ENCODE measurements at places on chromosomes 3 and 15.

DNA sequence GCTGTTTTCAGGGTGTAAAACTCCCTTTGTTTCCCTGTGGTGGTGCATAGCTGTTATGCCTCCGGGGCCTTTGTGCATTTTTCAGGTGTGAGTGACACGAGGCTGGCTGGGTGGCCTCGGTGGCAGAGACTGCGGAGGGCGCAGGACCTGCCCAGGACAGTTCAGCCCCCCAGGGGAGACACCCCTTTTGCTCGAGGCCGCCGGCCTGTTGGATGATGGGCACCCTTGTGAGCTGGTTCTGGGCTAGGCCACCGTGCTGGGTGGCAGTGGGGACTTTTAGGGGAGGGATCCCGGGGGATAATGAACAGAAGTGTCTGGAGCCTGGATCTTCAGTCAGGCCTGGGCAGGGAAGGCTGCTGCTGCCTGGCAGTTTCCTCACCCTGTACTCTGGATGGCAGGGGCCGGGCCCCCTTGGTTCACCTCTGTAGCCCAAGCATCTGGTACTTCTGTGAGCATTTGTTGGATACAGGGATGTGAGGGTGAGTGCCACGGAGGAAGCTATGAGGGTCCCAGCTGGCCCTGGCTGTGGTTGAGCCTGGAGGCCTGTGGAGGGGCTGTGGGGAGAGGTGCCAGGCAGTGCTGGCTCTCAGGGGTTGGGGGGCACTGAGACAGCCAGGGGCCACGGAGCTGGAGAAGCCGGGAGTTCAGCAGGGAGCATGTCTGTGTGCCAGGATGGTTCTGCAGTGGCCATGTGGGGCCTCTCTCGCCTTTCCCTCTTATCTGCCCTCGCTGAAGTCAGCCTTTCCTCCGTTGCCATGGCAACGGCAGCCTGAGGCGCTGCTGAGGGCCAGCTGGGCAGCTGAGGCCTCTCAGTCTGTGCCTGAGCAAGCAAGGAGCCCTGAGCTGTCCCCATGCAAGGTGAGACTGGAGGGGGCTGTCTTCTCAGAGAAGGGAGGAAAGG lies 49.0 kb downstream of the KY start:
- no peak for DNase-seq

GRCh38 chr3:17088602-17089313 lies 204.0 kb downstream of the PLCL2 start:
- DNase-seq = no peak

- no peak for DNase-seq
These were observed 42.7 kb upstream of the SKOR1 start for GRCh38 chr15:67782691-67782991.

- no peak for DNase-seq
These were observed 47.5 kb downstream of the CFAP92 start for GRCh38 chr3:128946411-128946810.

DNA sequence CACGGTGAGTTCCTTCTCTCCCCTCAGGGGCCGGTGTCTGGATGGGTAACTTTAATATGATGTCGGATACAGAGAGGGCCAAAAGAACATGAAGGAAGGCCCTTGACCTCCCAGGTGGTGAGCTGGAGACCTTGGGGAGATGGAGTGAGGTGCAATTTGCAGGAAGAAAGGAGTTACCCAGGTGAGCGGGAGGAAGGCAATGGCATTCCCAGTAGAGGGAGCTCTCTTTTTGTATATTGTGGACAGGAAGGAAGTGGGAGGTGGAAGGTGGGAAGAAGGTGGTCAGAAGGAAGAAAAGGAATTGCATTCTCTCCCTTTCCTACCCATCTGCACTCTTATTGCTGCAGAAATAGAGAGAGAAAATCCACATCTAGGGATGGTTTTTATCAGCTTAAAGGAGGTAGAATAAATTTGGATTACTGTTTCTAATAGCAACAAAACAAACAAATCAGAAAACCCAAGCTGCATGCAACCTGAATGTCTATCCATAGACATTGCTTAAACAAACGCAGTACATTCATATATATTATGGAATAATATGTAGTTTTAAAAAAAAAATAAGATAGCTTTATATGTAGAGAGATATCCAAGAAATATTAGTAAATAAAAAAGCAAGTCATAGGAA lies 169.0 kb upstream of the TSC22D2 start:
- no peak for DNase-seq

- DNase-seq = no peak
These were observed 27.6 kb upstream of the FOXP1 start for GRCh38 chr3:71611099-71611498.

- no peak for DNase-seq
These were observed 435.1 kb upstream of the CNTN3 start for GRCh38 chr3:75049533-75049932.

DNA sequence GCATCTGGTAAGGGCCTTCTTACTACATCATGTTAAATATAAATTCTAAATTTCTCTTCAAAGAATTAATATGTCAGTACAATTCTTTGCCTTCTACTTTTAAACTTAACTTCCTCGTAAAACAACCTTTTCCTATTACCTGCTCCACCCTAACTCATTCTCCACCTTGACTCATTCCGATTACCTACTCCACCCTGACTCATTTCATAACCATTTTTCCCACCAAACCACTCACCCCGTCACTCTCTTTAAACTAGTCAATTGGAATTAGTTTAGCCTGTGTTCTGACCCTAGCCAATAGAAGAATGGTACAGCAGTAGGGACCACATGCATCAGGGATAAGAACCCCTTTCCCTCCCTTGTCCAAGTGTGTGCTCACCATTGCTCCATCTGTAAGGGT lies 65.6 kb downstream of the PLSCR2 start:
- DNase-seq = no peak

GRCh38 chr15:76285241-76285825 lies 25.9 kb downstream of the ETFA start:
- no peak for DNase-seq

DNA sequence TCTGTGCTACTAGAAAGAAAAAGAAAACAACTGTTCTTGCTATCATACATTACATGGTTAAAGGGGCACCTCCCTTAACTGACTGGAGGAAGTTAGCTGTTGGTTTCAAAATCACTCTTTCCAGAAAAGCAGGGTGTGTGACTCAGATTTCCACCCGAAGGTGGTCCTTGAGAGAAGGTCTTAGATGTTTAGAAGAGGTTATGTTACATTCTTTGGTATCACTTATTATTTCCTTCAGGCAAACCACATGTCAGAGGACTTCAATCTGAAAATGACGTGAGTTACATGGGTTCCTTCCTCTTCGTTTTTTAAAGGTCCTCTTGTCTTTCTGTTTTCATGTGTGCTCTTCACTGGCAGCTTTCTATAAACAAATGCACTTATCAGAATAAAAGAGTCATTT lies 307.9 kb upstream of the CBLB start:
- no peak for DNase-seq

DNA sequence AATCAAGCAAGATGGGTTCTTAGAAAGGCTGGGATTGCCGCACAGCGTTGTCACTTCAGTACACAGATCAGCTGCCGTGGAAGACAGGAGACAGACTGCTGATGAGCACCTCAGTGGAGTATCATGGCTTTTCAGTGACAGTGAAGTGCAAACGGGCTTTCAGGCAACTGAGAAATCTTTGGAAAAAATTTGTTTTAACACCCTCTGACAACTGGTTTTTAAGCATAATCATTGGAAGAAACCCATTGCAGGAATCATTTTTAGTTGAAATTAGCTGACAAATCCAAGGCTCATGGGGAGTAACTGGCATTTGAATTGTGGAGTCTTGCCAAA lies 418.8 kb downstream of the OTOL1 start:
- no peak for DNase-seq

DNA sequence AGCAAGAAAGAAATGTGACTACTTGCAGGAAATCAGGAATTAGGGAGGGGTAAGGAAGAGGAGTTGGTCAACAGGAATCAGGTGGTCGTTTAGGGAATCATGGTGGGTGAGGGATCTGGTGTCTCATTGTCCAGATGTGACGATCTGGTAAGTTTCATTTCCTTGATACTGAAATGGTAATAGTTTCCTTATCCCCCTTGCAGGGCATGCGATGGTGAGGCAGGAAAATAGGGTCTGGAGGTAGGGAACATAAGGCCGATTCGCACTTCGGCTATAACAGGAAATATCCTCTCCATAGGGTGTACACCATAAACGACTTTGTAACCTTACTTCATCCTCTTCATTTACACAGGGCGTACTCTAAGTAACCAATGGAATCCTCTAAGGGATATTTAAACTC lies 574 bp upstream of the LRRC34 start:
- no peak for DNase-seq

GRCh38 chr3:49513494-49514124 lies 40.7 kb upstream of the BSN start:
- no peak for DNase-seq

DNA sequence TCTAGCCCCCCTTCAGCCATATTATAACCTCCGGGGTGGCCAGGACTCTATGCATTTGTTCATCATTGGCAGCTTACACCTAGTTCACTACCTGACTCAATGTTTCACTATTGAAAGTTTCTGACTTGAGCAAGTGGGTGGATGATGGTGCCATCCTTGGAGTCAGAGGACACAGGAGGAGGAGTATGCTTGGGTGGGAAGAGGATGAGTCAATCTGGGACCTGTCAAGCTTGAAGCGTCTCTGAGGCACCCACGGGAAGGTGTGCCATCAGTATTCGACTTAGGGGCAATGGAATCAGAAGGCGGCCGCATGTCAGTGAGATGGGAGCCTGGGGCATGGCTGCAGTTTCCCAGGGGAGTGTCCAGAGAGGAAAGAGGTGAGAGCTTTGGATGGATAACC lies 133.3 kb downstream of the EPHB1 start:
- no peak for DNase-seq

DNA sequence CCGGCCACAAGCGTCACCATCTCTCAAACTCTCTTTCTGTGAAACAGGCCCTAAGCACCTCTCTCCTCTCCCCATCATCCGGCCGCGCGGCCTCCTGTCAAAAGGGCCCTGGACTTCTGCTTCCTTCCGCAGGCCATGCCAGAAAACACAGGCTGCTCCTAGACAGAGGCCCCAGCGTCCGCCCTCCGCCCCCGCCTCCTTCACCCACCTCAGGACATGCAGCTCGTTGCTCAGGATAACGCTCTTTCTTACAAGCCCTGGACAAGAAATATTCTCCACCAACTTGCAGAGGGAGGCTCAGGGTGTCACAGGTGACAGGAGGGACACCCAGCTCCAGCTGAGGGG lies 212.0 kb downstream of the XXYLT1 start:
- DNase-seq = no peak

DNA sequence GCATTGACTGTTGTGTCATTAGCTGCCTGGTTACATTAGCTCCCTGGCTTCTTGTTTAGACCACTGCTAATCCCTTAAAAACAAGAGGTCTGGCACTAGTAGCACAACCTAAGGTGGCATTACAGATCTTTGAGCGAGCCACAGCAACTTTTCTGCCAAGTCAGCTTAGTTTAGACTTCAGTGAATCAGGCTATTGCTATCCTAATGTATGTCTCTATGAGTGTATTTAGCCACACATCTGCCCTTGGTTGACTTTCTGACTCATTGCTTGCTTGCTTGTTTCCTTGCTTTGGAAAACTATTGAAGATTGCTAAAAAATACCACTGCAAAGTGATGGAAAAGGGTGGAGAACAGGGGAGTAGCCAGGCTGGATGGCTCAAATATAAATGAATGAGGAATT lies 50.2 kb downstream of the CHP1 start:
- no peak for DNase-seq

- no peak for DNase-seq
These were observed 103.4 kb downstream of the GSK3B start for GRCh38 chr3:119990888-119991287.

GRCh38 chr3:160225176-160226025 lies at the start of gene C3orf80:
C3orf80 (plus strand) TSS chr3:160225422; CDS start chr3:160225636, 214 bp downstream.
- DNase-seq = peak; percentile 57

GRCh38 chr3:141178026-141178425 lies 53.6 kb upstream of the PXYLP1 start:
- DNase-seq = no peak

DNA sequence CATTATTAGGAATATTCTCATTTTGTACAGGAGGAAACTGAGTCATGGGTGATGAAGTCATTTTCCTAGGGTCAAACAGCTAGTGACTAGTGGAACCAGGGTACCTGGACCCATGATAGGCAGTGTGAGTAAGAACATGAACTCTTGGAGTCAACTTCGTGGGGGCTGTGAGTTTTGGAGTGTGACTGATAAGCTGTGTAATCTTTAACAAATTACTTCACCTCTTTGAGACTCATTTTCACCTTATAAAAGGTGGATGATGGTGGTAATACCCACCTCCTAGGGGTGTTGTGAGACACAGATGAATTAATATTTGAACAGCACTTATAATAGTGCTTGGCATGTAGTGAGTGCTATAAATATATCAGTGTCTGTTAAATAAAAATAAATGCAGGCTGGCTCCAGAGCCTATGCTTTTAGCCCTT lies 9.1 kb downstream of the SEMA6D start:
- DNase-seq = no peak

DNA sequence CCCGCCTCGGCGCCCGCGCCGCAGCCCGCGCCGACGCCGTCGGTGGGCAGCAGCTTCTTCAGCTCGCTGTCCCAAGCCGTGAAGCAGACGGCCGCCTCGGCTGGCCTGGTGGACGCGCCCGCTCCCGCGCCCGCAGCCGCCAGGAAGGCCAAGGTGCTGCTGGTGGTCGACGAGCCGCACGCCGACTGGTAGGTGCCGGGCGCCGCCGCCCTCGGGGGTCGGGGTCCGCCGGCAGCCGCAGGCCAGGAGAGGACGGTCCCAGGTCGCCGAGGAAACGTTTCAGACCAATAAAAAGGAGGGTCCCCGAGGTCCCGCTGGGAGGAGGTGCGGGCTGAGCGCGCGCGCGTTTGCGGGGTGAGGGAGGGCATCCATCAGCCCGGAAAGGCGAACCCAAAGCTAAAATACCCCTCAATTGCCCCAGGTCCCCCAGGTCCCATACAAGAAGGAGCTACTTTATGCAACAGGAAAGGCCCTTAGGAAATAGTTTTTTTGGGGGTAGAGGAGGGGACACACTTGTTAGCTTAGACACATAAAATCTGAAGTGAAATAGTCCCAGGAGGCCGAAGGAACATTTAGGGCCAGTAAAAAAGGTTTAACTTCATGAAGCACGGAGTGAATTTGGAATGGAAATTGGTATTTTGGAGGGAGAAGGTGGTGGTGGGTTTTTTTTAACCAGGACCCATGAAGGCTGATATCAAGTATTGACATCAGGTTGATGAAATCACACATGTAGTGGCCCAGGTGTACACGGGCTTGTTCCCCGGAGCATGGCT lies 739 bp downstream of the SYN2 start:
- no peak for DNase-seq

- DNase-seq = no peak
These were observed 35.9 kb upstream of the MRPS22 start for GRCh38 chr3:139307601-139308555.

GRCh38 chr15:74653426-74654102 lies 37.9 kb downstream of the CLK3 start:
- no peak for DNase-seq

- no peak for DNase-seq
These were observed 521.6 kb downstream of the EPHA3 start for GRCh38 chr3:89628856-89629670.

DNA sequence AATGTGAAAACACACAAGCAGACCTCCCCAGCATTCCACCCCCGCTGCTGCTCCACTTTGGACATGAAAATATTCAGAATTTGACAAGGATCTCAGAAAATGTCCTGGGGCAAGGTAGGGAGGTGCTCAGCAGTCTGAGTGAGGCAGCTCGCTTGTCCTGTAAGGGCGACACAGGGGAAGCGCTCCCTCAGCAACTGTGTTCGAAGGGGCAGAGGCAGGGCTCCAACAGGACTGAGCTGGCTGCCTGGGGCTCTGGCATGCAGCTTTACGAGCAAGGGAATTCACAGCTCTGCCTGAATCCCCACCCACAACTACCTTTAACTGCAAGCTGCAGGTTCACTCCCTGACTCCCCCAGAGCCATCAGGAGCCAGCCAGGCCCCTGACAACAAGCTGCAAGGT lies 287.0 kb upstream of the LYSMD4 start:
- no peak for DNase-seq

Measured in GM12891 (cell line).